ENCODE measurements at places on chromosomes 11 and 22.

GRCh38 chr11:43556612-43557375, 123.7 kb upstream of the HSD17B12 start:
- no peak for DNase-seq

GRCh38 chr22:25365491-25366261, 146.2 kb downstream of the CRYBB2 start:
- DNase-seq, result no peak

- DNase-seq, result no peak
Observed at GRCh38 chr22:38298312-38299005, 18.8 kb downstream of the CSNK1E start.

- DNase-seq, result no peak
Observed at GRCh38 chr11:125777309-125777708, 1.3 kb downstream of the PATE2 start.

DNA sequence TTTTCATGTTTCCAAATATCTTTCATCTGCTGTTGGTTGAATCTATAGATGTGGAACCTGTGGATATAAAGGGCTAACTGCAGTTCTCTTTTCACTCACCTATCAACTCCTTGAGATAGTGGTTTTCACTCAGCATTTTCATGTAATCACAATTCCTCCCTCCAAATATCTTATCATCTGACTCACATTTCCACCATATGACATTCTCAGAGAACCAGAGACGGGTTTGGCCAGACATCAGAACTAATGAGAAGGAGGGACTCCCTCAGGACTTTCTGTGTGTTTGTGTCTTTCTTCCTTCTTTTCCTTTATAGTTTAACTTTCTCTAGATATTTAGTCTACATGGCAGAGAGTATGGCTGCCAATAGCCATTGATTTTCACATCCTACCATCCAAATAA, 134.8 kb upstream of the DDI1 start:
- no peak for DNase-seq

GRCh38 chr11:105783216-105783615, 173.3 kb downstream of the GRIA4 start:
- DNase-seq, result no peak

- DNase-seq, result no peak
Observed at GRCh38 chr11:119218141-119218878, 12.2 kb downstream of the CBL start.

DNA sequence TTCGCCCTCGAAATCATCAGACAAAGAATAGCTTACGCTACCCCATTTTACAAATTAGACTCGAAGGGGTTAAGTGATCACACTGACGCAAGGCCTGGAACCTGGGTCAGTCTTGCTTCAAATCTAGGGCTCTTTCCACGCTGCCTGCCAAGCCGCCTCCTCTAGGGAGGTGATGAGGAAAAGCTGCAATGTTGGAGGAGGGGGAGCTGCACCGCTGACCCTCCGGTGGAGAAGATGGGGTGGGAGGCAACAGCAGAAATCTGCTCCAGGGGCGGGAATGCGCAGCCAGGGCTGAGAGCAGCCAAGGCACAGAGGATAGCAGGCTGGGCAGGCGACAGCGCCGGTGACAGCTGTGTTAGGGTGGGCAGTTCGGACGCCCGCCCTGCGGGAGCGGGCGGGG, 595 bp downstream of the SYVN1 start:
- no peak for DNase-seq

- DNase-seq, result no peak
Observed at GRCh38 chr22:49365191-49365837, 462.4 kb downstream of the BRD1 start.

DNA sequence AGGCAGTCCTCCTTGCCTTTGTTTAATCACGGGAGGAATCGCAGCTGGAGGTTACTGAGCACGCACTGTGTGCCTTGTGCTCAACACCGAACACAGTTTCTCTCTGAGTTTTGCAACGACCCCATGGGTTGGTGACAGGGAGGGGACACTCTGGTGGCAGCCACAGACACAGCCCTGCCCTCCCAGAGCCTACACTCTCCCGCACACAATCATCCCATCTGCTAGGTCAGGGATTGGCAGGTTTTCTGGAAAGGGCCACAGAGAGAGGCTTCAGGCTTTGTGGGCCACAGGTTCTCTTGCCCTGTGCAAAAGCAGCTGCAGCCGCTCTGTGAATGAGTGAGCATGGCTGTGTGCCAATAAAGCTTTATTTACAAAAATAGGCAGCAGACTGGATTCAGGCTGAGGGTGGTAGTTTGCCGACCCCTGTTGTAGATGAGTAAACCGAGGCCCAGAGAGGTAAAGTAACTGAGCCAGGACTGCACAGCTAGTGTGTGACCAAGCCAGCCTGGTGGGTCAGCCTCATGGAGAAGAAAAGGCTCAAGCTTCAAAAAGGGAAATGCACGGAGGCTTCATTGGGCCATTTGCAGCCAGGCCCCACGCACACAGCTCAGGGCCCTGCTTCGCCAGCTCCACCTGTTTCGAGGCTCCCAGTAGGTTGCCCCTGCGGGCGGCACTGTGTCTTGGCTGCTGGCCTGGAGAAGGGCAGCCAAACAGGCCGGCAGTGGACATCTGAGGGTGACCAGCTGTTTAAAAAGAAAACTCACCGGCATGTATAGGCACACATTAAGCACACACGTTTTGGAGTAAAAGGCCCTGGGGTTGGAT, 16.3 kb downstream of the LTO1 start:
- peak; percentile 66 for DNase-seq

DNA sequence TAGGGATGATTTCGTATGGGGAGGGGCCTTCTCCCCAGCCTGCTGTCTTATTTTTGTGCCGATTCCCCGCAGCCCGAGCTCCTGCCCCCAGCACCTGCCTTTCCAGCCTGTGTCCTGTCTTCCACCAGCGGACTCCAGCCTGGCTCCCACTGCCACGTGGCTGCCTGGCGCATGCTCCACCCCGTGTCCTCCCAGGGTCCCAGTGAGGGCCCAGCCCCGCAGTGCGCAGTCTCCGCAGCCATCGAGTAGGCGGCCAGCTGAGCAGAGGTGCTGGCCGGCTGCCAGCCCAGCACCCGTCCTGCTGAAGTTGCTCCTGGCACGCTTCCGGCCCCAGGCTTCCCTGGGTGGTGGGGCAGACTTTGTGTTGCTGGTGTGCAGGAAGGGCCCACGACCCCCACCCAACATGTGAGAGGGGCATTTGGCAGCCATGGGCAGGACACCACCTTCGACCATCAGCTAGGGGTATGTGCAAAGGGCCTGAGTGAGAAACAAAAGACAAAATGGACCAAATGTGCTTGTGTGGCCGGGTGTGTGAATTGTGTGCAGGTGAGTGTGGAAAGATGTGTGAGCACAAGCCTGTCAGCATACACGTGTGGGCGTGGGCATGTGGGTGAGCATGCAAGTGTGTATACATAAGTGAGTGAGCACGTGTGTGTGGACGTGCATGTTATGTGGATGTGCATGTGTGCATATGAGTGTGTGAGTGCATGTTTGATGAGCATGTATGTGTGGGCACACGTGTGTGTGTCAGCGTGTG, 55.9 kb downstream of the RTN4R start:
- DNase-seq, result peak; percentile 69

DNA sequence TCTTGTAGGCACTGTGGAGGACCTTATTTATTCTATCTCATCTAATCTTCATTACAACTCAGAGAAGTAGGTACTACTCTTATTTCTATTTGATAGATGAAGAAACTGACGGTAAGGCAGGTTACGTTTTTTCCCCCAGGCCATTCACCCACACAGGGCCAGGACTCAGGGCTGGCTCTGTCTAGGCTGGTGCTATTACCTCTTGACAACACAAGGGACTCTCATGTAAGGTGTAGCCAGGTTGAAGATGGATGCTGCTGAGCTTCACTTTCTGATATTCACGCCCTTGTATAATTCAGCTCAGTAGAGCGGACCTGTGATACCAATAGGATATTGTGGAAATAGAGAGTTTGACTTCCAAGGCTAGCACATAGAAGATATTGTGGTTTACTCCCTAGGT, 413.1 kb upstream of the NARS2 start:
- no peak for DNase-seq

DNA sequence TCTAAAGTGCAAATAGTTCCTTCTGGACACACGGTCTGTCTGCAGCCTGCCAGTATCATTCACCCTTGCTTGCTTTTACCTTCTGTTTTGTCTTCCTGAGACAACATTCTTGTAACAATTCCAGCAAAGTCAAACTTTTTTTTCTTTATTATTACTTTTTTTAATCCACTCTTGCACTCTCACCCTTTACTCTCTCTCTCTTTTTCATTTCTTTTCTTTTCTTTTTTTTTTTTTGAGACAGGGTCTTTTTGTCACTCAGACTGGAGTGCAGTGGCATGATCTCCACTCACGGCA, 53.7 kb downstream of the MCHR1 start:
- no peak for DNase-seq

DNA sequence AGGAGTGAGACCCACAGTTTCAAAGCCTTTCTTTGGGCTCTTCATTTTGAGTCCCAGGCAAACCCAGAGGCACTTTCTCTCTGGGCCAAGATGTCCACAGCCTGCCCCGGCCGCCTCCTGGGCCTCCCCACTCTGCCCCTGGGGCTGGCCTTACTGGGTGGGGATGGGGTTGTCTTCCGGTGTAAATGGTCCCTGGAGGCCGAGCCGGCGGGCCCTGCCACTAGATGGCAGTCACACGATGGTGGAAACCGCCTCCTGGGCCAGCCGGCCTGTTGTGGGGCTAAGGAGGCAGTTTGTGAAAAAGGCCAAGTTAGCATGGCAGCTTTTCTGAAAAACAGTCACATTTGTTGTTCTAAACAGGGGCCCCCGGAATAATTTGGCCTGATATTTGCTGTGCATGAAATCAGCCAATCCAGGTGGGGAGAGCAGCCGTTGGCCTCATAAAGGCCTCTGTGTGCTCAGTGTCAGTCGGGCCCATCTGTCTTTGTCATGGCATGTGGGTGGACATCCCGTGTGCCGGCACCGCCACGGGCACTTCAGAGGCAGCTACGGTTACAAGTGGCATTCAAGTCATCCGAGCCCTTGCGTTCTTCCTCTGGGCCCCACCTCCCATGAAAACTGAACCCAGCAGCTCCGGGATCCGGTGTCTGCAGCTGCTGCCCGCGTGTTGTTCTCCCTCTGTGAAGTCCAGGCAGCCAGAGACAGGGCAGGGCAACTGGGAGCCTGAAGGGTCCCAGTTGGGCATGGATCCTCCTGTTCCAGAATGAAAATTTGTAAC, 6.5 kb downstream of the MRPL23 start:
- DNase-seq, result no peak

DNA sequence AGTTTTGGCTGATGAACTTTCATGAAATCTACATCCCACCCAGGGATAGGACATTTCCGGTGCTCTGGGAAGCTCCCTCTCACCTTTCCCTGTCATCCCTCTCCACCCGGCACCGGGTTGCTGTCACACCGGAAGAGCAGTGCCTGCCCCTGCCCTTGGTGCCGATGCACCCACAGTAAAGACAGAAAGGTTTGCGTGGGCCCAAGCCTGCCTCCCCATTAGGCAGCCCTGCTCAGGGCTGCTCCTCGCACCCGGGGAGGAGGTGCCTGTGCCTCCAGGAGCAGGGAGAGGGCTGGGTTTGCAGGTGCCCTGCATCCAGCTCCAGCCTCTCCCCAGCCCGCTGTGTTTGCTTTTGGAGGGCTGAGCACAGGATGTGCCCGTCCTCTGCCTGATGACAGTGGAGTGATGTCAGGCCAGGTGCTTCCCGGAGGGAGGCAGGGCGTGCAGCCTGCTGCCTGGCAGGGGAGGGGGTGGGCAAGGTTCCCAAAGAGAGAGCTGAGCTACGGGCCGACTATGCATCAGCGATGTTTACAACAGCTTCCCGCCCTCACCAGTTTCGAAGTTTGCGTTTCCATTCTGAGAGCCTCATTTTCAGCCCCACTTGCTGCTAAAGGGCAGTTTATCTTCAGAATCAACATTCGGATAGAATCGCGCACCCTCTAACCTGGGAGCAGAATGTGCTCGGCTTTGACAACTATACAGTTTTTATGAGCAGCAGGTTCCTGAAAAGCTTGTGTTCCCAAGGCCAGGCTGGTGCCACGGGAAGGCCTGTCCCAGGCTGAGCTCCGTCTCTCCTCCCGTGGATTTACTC, 83.2 kb upstream of the CLDN5 start:
- peak; percentile 91 for DNase-seq

GRCh38 chr11:59807047-59807610, 3.4 kb downstream of the MRPL16 start:
- no peak for DNase-seq
